ENCODE measurements at places on chromosomes 5 and 9.

DNA sequence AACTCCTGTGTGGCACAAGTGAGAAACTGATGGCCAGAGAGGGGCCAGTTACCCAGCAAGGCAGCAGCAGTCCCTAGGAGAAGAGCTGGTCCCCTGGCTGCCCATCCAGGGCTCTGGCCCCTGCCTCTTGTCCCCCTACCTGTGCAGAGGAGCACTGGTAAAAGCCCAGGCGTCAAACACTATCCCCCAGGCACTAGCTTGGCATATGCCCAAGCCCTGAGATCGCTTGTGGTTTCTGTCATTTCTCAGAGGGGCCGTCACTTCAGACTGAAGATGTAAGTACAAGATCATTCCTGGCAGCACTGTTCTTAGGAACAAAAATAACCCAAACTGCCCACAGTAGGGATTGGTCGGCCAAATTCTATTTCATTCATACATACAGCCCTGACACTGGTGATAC lies 53.9 kb downstream of the COL15A1 start:
- DNase-seq = no peak

DNA sequence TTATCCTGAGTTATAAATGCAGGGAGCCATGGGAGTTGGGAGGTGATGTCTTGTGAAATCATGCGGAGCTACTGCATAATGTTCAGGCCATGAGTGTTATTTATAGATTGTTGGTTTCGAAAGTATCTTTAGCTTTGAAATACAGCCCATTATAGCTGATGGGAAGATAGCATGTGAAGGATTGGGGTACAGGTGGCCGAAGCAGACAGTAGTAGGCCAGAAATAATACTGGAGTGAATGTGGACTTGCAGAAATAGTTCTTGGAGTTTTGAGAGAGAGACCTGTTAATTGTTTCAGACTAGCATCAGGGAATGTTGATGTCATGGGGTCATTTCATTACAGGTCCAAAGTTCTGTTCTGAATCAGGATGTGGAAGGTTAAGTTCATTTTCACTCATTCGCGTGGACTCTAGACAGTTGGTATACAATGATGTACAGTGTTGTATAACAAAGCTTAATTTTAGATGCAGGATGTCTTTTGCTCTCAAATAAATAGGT lies 3.8 kb downstream of the ATP6V1G1 start:
- no peak for DNase-seq

GRCh38 chr9:79939819-79940218 lies 368.1 kb downstream of the TLE4 start:
- no peak for DNase-seq

DNA sequence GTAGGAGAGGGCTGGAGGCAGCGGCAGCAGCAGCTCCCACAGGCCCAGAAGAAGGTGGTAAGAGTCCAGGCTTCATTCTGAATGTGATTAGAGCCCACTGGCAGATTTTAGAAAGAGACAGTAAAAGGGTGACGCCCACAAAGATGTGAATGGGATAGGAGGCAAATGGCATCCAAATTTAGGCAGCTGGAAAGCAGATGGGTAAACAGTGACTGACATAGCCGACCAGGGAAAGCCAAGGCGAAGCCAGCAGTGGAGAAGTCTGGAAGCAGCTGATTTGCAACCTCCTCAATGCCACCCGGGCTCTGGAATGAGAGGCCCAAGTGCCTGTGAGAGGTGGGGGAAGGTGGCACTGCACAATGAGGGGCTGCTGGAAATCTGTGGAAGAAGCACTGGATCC lies 103.3 kb downstream of the C5orf15 start:
- no peak for DNase-seq

DNA sequence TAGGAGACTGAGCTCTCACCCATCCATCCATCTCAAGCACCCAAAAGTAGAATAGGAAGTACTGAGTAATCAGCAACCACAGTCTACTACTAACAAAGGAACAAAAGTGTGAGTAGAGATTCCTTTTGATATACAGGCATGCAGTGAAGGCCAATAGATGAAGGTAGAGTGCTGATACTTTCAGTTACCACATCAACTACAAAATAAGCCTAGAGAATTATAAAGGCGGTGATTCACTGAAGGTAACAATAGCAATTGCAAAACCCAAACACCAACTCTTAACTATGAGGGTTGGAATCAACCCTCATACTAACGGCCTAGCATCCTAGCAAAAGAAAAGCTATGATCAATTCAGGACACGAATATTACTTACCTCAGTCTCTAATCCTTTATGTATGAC lies 992.6 kb downstream of the DNAH5 start:
- DNase-seq = no peak

GRCh38 chr5:76294573-76294972 lies 108.5 kb upstream of the IQGAP2 start:
- no peak for DNase-seq

- no peak for DNase-seq
These were observed 616.3 kb upstream of the KLF4 start for GRCh38 chr9:108105885-108106284.

DNA sequence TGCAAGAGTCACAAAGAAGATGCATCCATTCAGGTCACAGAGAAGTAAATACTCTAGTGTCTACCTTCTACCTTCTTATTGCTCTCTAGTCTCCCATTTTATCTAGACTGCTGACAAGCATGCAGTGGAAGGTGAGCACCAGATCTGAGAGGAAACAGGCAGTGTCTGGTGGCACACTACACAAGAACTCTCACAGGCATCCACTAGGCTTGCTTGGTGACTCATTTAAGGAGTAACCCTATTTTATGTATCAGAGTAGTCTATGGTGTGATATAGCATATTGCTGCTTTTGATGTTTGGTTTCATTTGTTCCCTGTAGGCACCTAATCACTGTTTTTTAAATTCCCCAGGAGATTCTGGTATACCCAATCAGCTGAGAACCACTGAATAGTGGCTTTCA lies 1.6 kb upstream of the THBS4 start:
- DNase-seq = no peak

- no peak for DNase-seq
These were observed 453.6 kb downstream of the CSNK1G3 start for GRCh38 chr5:123965626-123966025.

- no peak for DNase-seq
These were observed 38.6 kb downstream of the RANBP6 start for GRCh38 chr9:5976674-5977397.

DNA sequence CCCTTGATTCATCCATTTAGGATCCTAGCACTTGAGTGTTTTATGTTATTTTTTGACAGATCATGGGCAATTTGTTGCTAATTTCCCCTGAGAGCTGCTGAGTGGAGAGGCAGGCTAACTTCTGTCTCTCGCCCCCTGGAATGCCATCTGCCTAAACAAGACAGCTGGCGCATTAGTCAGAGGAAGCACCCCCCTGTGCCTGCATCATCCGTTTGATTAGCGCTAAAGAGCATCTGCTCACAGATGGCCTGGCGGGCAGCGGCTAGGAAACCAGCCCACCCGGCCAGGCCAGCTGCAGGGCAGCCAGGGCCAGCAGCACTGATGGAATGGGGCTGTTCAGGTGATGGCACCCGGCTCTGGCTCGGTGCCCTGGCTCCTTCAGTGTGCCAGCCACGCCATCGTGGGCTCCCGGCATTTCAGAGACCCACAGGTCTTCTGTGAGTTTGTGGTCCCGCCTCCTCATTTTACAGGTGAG lies 22.9 kb upstream of the ASS1 start:
- no peak for DNase-seq

DNA sequence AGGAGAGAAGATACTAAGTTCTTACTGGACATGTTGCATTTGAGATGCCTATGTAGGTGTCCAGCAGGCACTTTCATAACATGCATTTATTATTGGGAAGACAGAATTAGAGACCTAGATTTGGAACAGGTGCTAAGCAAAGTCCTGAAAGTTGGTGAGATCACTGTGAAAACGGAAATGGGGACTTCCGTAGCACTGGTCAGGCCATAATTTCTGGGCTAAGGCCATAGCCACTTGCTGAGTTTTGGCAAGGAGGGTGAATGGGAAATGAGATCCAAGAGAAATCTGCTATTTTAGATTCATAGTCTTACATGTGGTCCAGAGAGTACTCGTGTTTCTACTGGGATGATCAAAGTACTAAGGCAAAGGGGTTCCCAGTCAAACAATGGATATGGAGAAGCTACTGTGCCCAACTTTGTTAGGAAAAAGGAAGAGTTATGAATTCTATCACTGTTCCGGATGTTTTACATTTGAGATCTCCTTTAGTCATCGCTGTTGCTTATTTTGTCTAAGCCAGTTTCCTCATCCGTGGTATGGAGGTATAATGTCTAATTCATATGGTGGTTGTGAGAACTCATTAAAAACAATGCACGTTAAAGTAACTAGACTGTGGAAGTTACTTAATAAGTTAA lies 33.4 kb downstream of the TEK start:
- no peak for DNase-seq

DNA sequence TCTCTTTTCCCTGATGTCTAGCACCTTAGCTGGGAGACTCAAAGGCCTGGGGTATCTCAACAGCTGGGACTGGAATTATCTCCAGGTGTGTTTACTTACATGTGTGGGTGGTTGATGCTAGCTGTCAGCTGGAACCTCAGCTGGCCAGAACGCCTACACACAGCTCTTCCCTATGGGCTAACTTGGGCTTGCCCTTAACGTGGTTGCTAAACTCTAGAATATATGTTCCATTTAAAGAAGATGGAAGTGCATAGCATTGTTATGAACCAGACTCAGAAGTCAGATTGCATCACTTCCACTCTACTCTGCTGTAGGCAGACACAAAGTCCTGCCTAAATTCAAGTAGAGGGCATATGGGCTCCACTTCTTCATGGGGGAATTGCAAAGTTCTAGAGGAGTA lies 29.3 kb downstream of the SGCD start:
- DNase-seq = no peak

DNA sequence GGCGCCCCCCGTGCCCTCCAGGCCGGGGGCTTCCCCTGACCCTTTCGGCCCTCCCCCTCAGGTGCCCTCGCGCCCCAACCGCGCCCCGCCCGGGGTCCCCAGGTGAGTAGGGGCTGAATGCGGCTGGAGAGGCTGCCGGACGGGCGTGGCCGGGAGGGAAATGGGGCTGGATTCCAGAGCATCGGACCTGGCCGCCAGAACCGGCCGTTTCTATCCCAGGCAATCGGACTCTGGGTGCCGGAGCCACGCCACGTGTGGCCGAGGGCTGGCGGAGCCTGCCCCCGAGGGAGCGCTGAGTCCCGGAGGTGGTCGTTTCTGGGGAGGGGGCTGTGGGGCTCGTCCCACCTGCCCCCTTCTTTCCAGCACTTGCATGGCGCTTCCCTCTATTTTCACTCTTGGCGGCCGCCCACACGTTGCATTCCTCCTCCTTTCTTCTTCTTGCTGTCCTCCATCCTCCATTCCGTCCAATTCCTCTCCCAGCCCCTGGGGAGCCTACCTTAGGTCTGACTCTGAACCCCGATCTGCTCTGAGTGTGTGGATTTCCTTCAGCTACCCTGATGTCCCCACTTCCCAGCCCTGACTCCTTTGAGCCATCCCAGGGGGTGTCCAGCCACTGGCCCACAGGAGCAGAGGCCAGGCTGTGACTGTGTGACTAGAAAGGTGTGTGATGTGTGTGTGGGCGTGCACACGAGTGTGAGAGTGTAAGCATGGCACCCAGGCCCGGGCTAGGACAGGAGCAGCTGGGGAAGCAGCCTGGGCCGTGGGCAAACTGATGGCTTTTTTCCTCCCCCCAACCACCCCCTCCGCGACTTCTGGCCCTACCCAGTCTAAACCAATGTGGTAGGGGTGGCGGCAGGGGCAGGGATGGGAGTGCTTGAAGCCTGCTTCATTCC lies 24.7 kb downstream of the GOLGA2 start:
- no peak for DNase-seq

- no peak for DNase-seq
These were observed 93.7 kb downstream of the NDFIP1 start for GRCh38 chr5:142202282-142202681.

DNA sequence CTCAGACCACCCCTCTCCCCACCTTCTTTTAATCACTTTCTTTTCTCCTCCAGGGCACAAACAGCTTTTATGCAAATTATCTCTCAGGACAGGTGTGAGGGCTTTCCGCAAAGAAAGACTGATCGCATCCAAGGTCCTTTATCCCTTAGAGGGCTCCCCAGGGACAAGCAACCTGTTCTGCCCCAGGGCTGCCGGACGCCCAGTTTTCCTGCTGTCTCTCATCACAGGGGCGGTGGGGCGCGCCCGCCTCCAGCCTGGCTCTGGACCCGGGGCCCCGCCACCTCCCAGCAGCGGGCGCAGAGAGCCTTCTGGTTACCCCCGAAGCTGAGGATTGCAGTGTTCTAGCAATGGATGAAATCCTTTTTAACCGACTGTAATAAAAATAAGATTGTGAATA lies 266.1 kb downstream of the CWC27 start:
- no peak for DNase-seq

GRCh38 chr9:77384406-77384805 lies 207.1 kb downstream of the VPS13A start:
- no peak for DNase-seq

DNA sequence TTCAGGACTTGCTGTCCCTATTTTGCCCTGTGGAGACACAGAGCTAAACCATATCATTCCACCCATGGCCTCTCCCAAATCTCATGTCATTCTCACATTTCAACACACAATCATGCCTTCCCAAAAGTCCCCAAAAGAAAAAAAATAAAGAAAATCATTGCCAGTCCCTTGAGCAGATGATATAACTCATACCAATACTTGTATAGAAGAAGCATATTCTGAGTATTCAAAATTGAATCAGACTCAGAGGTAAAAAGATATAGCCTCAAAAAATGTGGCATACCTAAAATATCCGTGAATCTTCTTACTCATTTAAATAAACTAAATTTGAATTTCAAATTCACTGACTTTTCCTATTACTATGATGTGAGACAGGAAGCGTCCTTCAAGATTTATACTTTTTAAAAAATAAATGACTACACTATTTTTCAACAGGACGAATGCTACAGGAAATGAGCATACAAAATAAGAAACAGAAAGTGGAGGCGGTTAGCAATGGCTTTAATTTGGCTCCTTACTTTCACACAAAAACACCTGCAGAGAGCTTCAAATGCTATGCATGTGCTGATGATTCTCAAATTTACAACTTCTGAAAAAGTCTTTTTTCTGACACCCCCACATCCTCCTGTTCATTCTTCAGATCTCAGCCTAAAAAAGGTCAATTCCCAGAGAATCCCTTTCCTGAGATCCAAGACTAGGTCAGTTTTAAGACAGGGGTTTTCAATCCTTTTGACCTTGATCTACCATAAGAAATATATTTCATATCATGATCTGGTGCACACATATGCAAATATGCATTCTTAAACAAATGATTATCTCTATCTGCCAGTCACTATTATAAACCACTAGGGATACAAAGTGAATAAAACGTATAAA lies 39.6 kb upstream of the DMXL1 start:
- no peak for DNase-seq

GRCh38 chr5:75524071-75524470 lies 12.4 kb downstream of the POLK start:
- no peak for DNase-seq

DNA sequence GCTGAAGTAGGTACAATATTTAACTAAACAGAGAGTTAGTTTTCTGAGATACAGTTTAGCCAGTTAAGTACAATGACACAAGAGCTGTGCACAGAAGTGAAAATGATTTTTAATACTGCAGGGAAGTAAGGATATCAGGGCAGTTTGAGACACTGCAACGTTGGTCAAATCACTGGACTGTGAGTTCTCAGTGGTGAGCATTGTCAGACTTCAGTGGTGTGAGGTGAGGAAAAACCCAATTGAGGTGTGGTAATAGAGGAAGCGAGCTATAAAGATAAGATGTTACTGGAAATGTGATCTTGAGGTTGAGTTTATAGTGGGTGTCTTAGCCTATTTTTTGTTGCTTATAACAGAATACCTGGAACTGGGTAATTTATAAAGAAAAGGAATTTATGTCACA lies 12.8 kb upstream of the FBXL7 start:
- no peak for DNase-seq

- DNase-seq = no peak
These were observed 76.9 kb upstream of the NFIL3 start for GRCh38 chr9:91500509-91501014.

Measured in NCI-H460 (cell line).